CD4-positive, alpha-beta T cell treated with Interleukin-1 beta for 1 hour (primary cell): ENCODE measurements at places on chromosomes 6 and 20.
A peak's percentile ranks its signal among the peaks of the same experiment; 100 is the strongest.

- DNase-seq, result no peak
Observed at GRCh38 chr6:129599467-129599866, 110.5 kb downstream of the ARHGAP18 start.

DNA sequence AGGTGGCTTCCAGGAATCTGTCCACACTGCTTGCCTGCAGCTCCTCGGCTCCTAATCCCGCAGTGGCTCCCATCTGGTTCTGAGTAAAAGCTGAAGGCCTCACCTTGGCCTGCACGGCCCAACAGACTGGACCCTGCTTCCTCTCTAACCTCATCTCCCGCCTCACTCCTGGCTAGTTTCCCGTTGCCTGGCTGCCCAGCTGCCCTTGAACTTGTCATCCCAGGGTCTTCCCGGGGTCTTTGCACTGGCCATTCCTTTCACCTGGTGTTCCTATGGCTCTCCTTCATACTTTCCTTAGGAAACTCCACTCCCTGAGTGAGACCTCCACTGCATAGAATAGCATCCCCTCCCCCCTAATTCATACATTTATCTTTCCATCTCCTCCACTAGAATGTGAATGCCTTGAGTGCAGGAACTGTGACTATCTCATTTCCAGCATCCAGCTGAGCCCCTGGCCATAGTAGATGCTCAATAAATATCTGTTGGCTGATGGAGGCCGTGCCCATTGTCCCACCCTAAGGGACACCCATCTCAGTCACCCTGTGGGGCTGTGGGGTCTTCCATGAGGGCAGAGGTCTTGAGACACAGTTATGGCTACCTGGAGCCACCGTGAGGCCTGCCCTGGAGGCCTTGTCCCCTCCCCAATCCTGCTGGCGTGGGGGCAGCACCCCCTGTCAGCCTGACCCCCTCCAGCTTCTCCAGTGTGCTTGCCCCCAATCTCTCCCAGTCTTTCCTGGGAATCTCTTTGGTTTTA is 9.1 kb upstream of the SIRPA start:
- DNase-seq, result no peak

- no peak for DNase-seq
Observed at GRCh38 chr6:127118298-127119101, at the start of gene RSPO3. Gene RSPO3 (plus strand): TSS chr6:127118671. CDS start chr6:127119193, 522 bp downstream.

DNA sequence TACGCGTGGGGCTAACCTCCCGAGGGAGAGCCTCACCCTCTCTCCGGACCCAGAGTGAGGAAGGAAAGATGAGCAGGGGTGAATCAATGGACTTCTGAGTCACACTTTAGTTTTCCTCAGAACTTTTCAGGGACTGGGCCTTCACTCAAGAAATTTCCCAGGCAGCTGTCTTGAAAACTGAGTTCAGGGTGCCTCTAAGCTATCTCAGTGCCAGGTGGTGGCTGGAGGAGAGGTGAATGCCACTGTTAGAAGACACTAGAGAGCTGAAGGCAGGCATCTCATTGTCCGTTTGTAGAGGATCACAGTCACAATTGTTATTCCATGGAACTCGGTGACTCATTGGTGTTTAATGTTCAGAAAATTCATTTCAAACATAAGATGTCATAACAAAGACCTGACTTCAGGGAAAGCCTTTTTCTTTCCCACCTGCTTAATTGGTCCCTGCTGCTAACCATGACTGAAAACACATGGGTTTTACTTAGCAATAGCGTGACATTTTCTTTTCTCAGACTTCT is 5.3 kb upstream of the SERPINB6 start:
- no peak for DNase-seq

DNA sequence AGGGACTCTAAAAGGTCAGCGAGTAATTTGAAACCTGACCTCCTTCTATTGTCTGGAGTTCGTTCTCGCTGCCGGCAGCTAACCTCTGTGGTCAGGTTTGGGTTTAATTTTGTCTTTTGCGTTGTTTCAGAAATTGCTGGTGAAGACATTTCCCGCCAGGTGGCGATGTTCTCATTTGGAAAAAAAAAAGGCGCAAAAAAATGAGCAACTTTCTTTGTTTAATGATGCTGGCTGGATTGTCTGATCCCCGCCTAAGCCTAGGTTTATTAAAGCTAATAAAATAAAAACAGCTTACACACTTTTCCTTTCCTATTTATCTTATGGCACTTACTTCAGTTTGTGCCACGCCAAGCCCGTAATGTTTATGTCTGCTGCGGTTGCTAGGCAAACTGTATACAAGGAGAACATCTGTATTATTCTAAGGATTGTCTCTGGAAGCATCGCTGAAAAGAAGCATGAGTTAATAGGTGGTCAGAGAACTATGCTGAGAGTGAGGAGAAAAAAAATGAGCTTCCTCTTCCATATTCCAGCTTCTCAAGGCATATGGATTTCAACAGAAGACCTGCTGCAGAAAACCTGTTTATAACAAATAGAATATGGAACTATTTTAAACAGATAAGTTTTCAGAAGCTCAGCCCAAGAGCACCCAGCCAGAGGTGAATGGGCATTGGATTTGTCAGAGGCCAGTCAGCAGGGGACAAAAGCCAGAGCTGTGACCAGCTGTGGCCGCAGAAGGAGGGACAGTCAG is 205.7 kb downstream of the DOK5 start:
- no peak for DNase-seq

GRCh38 chr6:14634072-14634471 is 516.5 kb downstream of the CD83 start:
- DNase-seq, result no peak

- no peak for DNase-seq
Observed at GRCh38 chr20:53738039-53738944, 144.7 kb upstream of the ZNF217 start.

GRCh38 chr20:5973971-5974370 is 23.5 kb downstream of the MCM8 start:
- no peak for DNase-seq

GRCh38 chr6:111219785-111220184 is 132.5 kb downstream of the SLC16A10 start:
- DNase-seq, result no peak

DNA sequence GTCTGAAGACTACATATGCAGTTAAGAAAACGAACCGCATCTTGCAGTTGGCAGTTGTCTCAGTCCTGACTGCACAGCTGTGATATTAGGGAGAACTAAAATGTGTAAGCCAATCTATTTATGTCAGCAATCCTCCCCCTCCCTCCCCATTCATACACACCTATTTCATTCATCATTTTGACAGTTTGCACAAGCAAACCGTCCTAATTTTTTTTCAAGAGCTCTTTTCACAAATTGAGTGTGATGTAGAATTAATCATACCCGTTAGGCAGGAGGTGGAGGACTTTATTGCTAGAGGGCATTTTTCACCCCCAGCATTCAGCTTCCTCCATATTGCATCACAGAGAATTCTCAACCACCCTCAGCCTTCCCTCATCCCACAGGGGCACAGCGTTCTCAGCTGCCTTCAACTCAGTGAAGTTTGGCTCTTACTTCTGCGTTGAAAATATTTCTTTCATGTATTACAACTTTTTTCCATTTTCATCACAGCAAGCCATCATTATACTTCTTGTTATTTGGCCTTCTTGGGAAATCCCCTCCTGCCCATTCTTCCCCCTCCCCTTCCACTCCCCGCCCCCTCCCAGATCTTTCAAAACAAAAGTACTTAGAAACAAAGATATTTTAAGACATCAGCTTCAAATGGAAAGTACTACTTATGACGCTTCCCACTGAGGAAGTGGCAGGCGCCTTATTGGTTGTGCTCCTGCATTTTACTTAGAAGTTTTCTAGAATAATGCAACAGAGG is 37.5 kb downstream of the NOX3 start:
- peak; percentile 73 for DNase-seq

DNA sequence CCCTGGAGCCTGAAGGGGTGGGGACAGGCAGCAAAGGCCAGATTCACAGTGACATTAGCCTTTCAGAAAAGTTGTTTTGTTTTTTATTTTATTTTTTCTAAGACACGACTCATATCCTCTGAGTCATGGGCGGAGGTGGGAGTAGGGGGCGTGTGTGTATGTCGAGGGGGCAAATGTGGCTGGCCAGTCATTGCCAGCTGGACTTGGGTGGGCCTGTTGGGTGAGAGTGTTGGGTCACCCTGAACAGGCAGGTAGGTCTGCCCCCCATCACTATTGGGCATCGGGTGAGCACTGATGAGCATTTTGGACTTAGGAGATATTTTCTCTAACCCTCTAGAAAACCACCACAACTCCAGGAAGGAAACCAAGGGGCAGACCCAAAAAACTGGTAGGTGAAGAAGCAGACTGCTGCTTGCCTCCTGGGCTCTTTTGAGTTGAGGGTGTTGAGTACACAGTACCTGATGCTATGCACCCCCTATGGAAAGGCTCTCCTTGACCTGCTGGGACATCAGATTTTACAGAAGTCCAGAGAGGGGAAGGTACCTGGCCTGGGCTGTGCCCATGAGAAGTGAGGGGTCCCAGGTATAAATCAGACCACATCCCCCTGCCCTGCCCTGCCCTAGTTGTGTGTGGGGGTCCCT is 5.6 kb downstream of the SMIM29 start:
- DNase-seq, result no peak

GRCh38 chr20:44182135-44182765 is 4.7 kb downstream of the JPH2 start:
- no peak for DNase-seq

- no peak for DNase-seq
Observed at GRCh38 chr6:139648430-139649000, 274.1 kb upstream of the CITED2 start.

- DNase-seq, result no peak
Observed at GRCh38 chr20:35871259-35871771, 83.0 kb downstream of the SCAND1 start.

GRCh38 chr6:75850026-75850833 is 101.2 kb downstream of the MYO6 start:
- DNase-seq, result no peak

DNA sequence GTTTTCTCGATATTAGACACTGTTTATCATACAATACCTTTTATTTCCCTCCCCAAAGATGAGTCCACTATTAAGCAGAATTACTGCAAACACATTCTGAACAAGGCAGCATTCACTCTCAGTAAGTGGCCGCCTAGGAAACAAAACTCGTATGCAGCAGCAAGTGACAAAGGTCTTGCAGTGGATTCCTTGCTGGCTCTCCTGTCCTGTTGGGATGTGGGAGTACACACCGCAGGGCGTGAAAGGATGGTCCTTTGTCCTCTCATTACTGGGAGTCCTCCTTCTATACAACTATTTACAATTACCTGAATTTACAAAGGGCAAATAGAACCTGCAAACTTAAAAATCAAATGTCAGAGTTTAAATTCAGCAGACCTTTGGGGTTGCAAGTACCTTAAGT is 16.1 kb downstream of the CTCFL start:
- no peak for DNase-seq

DNA sequence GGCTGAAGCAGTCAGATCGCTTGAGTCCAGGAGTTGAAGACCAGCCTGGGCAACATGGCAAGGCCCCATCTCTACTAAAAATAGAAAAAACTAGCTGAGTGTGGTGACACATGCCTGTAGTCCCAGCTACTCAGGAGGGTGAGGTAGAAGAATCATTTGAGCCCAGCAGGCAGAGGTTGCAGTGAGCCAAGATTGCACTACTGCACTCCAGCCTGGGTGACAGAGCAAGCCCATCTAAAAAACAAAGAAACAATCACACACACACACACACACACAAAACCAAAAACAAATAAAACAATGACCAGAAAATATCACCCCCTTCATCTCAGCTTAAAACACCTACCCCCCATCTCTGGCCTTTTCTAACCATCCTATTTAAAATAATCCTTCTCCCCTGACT is 68.0 kb downstream of the BTBD9 start:
- no peak for DNase-seq

GRCh38 chr6:139256087-139256486 is 35.7 kb downstream of the TXLNB start:
- no peak for DNase-seq

DNA sequence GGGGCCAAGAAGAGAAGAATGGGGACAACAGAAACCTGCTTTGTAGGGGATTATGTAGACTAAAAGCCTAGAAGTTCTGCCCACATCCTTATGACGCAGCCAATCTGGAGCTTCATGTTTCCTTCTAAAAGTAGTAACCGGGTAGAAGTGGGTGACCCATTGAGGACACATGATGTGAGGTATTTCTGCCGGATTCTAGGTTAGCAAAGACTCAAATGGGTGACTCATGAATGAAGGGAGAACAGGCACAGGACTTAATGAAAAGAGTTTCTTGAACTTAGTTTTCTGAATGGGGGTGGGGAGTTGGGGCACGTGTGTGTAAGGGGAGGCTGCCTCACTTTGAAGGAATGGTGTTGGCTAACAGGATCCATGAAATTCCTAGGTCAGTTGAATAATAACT is 68.8 kb downstream of the CDS2 start:
- no peak for DNase-seq

GRCh38 chr20:49889935-49890333 is 25.4 kb downstream of the SPATA2 start:
- no peak for DNase-seq

DNA sequence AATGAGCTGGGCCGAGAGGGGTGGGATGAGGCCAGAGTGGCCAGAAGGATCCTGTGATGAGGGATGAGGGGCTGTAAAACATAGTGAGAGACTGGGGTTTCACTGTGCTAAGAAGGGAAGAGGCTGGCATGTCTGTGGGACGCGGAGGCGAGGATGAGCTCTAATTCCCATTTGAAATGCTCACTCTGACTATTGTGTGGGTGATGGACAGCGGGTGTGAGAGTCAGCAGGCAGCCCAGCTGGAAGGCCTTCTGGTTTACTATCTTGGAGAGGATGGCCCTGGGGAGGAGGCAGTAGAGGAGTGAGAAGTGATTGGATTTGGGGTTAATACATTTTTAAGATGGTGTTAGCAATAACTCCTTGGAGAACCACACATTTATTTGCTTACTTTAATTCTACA is 9.5 kb upstream of the MICA start:
- DNase-seq, result no peak

GRCh38 chr6:160328447-160328846 is 19.7 kb upstream of the SLC22A3 start:
- DNase-seq, result no peak

DNA sequence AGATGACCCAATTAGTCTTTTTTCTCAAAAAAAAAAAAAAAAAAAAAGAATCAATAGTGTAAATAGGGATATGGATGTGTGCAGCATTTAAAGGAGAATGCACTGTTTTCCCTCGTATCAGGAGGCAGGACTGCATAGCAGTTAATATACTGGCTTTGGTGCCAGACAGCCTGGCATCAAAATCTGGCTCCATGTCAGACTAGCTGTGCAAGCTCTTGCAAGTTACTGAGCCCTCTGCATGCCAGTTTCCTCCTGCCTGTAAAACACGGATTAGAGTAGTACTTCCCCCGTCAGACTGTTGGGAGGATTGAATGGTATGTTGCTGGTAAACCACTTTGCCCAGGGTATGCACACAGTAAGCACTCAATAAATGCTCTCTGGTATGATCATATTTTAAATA is 594.2 kb upstream of the CHD6 start:
- DNase-seq, result no peak

DNA sequence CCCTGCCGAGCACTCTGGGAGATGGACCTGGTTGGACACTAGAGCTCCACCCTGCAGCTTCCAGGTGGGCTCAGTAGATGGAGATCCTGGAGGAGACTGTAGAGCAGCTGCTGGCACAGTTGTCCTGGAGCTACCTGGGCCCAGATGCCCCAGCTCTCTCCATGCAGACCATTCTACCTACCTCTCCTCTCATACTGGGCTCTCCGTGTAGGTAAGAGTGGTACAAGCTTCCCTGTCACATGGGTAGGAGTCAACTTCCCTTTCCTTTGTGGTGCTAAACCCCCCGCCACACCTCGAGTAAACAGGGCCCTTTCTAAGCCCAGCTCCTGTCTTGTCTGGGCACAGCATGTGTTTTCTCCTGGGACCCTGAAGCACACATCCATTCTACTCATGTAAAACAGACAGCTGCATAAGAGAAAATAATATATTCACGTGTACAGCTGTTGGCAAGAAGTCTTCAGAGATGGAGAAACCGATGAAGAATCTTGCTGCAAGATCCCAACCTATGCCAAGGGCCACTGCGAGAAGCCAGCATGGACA is 108.1 kb upstream of the DUSP22 start:
- no peak for DNase-seq
